ENCODE measurements at places on chromosomes 6 and 20.

DNA sequence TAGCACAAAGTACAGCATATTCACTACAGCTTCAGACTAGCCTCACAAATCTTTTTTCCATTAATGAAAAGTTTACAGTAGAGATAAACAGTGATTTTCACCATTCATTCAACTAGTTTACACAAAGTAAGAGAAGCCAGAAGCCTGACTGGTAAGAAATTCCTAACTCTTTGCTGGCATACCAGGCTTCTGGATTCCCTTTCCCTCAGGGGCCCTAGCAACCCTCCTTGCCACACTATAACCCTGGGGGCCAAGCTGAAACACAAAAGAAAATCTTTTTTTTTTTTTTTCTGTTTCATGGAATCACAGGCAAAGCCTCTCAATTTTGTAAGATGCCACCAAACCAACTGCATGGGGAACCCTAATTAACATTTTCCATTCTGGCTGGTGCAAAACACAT, 28.9 kb upstream of the HMGN3 start:
- no peak for DNase-seq

GRCh38 chr20:63224412-63225081, 8.6 kb upstream of the YTHDF1 start:
- peak; percentile 59 for DNase-seq

DNA sequence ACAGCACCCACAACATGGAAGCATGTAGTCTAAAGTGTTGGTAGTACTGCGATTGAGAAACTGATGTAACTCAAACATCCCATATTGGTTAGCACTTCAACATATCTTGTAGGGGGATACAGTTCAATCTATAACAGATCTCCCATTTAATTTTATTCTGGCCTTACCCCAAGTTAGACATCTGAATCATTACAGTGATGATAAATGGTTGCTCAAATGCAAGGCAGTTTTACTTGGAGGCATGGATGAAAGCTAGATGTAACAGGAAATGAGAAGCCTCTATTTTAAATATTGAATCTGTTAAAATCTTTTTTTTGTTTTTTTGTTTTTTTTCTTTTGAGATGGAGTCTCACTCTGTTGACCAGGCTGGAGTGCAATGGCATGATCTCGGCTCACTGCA, 44.2 kb upstream of the FAM50B start:
- peak; percentile 62 for DNase-seq

GRCh38 chr6:75381877-75382633, 97.5 kb upstream of the TMEM30A start:
- DNase-seq: peak; percentile 26

DNA sequence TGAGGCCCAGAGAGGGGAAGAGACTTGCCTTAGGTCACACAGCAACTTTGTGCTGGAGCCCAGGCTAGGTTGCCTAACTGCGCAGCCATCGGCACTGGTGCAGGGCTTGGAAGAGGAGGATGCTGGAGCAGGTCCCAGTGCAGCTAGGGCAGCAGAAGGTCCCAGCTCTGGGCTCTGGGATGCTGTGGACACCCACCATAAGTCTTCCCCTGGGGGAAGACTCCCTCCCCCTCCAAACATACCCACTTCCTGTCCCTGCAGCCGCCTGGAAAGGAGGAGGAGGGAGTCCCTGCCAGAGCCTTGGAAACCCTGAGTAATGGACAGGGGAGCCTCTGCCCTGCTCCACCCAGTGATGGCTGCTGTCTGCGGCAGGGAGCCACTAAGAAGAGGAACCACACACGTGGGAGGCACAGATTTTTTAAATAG, 93.6 kb downstream of the NCR2 start:
- peak; percentile 76 for DNase-seq

- DNase-seq: no peak
Observed at GRCh38 chr6:8651998-8652397, 216.7 kb upstream of the SLC35B3 start.

DNA sequence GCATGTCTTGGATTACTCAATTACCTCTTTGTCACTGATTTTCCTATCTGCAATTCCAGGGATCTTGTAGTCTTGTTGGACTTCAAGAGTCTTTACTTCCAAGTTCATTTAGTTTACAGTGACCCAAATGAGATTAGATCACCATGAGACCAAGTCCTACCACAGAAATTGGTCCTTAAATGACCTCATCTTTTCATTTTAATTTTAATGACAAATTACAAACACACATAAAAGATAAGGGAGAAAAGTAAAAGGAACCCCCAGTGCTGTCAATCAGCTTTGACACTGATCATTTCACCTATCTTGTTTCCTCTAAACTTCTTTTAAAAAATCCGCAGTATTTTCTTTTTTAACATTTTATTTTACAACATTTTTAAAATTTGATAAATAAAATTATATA, 54.9 kb upstream of the FYN start:
- no peak for DNase-seq

DNA sequence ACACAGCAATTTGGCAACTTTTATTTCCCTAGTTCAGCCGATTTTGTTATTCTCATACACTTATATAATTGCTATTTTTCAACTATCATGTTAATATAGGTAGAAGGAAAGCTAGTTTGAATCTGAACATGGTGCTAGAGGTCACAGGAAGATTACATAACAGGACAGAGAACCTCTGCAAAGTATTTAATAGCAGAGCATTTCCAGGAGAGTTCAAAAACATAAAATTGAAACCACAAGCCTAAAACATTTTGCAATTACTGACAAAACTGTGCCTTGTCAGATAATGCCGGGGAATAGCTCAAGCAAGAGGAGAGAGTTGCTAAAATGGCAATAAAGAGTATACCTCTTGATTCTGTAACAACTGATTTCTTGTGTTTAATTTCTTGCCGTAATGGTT, 70.8 kb downstream of the TFAP2B start:
- no peak for DNase-seq

GRCh38 chr6:68443704-68444103, 191.4 kb upstream of the ADGRB3 start:
- no peak for DNase-seq

DNA sequence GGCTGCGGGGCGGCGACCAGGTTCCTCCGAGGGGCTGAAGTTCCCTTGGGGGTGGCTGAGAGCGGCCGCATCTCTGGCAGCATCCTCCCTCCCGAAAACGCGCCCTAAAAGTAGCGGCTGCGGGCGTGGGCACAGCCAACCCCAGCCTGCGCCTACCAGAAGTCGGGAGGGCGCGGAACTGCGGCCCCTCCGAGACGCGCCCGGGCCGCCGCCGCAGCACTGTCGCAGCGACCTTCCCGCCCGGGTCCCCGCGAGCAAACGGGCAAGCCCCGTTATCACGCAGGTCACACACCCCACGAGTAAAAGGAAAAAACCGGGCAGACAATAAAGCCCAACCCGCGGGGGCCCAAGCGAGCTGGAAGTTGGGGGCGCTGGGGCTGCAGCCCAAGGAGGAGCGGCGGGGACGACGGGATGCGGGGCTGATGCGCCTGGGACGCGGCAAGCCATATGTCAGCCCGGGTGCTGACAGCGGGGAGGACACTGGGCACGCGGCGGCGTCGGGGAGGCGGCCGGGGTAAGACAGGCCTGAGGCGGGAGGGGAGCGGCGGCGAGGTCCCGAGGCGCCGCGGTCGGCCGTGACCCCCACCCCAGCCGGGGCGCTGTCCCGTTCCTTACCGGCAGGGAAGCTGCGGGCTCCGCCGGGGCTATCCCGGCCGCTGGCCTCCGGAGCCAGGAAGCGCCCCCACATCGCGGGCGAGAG, 659 bp downstream of the CEP85L start:
- DNase-seq: no peak

- DNase-seq: no peak
Observed at GRCh38 chr20:50358971-50359370, 151.2 kb upstream of the PTPN1 start.

GRCh38 chr6:139544701-139545057, 170.2 kb upstream of the CITED2 start:
- no peak for DNase-seq

GRCh38 chr6:155314773-155315515, 660 bp upstream of the TFB1M start:
- DNase-seq: peak; percentile 91

- DNase-seq: no peak
Observed at GRCh38 chr6:129657483-129657882, 52.5 kb downstream of the ARHGAP18 start.

- DNase-seq: no peak
Observed at GRCh38 chr6:145885431-145885830, 70.8 kb upstream of the FBXO30 start.

GRCh38 chr6:144153260-144153659, 2.9 kb downstream of the STX11 start:
- DNase-seq: no peak
